ENCODE measurements at places on chromosomes 5 and 9.

GRCh38 chr5:55973296-55973695 is 21.5 kb downstream of the IL6ST start:
- no peak for DNase-seq

DNA sequence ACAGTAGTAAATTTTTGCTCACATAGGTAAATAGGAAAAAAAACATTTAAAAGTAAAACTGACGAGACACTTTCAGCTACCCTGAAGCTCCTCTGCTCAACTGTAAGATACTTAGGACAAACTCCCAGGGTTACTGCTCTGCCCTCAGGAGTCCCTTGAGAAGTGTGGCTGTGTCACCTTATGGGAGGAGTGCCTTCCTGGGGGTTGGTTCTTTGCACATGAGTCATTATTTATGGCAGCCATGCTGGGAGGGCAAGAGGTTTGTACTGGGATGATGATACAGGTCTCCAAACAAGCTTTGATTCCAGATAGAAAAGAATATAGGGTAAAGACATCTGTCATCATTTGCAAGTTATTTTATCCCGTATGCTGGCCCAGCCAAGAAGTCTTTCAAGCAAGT is 45.9 kb downstream of the TTC1 start:
- DNase-seq: no peak

- DNase-seq: no peak
Measured at GRCh38 chr9:76143834-76144233, 250.4 kb downstream of the RFK start.

DNA sequence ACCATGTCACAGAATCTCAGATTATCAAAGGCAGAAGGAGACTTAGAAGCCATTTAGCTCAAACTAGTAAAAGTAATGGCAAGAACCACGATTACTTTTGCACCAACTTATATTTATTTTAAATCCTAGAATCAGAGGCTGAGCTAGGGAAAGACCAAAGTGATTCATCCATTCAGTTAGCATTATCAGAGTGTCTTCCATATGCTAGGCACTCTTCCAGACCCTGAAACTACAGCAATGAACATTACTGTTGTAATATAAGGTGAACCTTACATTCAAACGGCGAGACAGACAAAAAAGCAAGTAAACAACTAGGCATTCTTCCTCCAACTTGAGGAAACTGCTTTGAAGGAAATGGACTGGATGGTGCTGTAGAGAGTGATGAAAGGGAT is 7.9 kb downstream of the PDE6A start:
- DNase-seq: no peak

- DNase-seq: no peak
Measured at GRCh38 chr5:176716320-176716719, 69.0 kb downstream of the TSPAN17 start.

- DNase-seq: no peak
Measured at GRCh38 chr5:134073404-134073803, 41.1 kb upstream of the TCF7 start.

- DNase-seq: no peak
Measured at GRCh38 chr5:76579166-76579937, 43.9 kb downstream of the F2RL2 start.

DNA sequence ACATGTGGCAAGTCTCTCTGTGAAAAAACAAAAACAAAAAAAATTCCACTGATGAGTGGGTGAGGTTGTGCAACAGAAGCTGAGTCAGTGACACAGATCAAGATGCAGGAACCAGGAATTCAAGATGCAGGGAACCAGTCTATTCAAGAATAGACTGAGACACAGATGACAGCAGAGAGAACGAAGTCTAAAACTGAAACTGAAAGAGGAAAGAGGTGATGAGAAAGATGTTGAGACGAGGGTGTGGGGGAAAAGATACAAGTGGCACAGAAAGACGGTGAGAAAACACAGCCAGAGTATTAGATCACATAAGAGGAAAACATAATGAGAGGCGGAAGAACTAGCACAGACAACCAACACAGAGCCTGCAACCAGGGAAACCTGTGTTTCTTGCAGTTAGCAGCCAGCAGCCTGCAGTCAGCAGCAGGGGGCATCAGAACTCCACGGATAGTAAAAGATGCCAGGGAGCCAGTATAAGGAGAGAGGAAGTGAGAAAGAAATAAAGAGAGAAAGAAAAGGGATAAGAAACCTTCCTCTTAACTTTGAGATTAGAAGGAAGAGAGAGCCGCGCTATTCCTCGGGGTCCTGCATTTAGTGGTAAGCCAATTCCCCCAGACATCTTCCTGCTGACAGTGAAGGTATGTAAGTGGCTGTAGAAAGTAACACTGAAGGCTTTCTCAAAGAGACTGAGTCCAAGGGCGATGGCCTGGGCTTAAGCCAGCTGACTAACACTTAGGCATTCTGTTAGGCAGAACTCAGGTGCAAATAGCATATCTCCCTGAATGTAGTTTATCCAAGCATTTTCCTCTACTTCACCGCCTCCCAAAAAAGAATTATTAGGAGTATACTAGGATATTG is 79.0 kb downstream of the TLR4 start:
- DNase-seq: no peak

GRCh38 chr9:73995836-73996235 is 501.3 kb upstream of the RORB start:
- no peak for DNase-seq
